ENCODE measurements at places on chromosomes 5 and 9.
A peak's percentile ranks its signal among the peaks of the same experiment; 100 is the strongest.

DNA sequence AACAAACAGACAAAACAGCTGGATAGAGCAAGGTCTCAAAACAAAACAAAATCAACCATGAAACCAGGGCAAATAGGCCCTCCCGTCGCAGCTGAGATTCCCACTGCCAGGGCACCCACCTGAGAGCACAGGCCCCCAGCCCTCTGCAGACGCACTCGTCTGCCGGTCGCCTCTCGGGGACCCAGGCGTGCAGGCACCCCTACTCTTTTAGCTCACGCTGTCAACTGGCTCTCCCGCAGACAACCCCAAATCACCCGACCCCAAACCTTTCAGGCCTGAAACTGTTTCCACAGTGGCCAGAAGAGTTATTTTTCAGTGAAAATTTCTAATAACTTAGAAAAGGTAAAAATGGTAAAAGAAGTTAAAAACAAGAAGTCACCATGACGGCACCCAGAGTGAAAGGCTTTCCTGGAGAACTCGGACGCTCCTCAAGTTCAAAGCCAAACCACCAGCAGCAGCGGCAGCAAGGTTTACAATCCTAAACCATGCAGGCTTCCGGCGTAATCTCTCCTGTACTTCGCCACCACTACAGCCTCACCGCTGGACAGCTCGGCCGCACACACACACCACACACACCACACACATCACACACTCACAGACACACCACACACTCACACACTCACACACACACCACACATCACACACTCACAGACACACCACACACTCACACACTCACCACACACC, 1.9 kb upstream of the UBE2QL1 start:
- DNase-seq: no peak

- no peak for DNase-seq
Measured at GRCh38 chr9:87873607-87874303, 8.9 kb upstream of the SPATA31E1 start.

GRCh38 chr5:131792896-131793295, 3.9 kb downstream of the FNIP1 start:
- no peak for DNase-seq

DNA sequence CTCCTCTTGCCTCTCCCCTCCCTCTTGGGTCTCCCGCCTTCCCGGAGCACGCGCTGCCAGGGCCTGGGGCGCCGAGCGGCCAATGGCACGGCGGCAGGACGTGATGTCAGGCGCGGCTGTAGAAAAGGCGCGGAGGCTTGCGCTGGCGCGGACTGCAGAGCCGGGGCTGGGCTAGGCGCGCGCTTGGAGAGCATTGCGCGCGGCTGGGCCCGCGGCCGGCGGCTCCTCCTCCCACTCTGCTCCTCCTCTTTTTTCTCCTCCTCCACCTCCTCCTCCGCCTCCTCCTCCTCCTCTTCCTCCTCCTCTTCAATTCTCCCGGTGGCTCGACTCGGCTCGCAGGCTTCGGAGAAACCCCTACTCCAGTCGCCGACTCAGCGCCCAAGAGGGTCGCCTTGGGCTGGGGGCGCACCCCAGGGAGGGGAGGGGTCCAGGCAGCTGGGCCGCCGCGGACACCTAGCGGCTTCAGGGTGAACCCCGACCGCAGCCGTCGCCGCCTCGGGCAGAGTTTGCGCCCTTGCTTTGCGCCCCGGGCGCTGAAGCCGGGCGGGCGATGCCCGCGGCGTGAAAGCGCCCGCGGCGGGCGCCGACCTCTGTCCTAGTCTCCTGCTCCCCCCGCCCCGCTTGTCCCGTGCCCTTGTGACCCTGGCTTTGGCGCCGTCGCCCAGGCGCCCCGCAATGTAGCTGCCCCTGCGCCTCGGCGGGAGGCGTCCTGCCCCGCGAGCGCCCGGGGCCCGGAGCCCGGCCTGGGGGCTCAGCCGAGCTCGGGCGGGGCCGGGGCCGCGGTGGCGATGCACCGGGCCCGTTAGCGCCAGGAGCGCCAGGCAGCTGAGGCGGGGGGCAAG, at the start of gene LHX2:
LHX2 (plus strand) TSS at position 309 of the 842 bp plus-strand sequence. CDS start 581 bp downstream, outside the sequence.
- peak; percentile 79 for DNase-seq

DNA sequence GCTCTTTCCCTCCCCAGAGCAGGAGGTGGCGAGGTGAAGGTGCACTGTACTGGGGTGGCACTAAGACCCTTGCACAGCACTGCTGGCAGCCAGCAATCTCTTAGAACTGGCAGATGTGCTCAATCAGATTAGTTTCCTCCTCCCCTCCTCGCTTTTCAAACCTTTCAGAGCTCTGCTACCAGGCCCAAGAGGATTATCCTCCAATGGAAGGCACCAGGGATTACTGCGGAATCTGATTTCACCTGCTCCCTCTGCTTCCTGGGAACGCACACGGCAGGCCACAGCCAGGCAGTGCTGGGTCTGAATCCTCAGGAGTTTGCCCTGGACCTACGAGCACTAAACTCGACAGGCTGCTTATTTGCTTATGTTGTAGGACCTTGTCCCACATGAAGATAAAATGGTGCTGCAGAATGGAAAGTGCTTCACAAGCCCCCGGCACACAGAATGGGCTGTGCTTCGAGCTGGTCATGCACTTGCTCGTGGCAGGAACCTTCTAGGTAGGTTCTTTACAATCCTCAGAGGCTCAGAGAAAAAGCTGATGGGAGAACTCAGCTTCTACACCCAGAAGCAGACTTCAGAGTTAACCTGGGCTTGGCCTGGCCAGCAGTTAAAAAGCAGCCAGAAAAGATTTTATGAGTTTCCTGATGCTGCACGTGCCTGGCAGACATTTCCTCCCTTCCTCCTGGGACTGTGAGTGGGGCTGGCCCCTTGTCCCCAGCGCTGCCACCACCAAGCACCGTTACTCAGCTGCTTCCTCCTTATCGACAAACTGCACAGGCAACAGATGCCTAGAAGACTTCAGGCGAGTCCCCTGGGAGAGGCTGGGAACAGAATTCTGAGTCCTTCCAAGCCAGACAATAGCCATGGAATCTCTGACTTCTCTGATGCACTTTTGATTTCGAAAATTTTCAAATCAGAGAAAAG, 33.1 kb downstream of the FABP6 start:
- peak; percentile 16 for DNase-seq

DNA sequence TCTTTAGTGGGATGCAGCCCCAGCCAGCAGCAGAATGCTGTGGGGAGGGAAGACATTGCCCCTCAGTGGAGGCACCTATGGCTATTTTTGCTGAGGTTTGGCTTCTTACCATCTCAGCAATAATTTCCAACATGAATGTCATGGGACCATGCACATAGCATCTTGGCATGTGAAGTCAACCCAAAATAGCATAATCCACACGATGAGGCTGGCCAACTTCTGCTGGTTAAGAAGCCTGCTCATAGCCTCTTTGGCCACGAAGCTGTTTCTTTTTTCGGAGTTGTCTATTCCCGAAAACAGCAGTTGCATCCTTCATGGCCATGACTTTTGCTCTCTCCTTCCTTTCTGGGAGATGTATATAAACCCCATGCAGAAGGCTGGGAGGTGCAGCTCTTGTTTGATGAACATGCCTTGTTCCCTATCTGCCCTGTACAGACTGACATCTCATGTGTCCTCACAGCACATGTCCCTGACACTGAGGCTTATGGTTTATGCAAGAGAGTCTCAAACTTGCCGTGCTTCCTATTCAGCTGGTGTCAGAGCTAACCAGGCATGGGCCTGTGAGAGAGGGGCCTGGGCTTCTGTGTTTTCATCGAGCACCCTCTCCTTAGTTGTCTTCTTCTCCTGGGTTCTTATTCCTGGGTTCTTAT, 45.3 kb downstream of the SYK start:
- no peak for DNase-seq

DNA sequence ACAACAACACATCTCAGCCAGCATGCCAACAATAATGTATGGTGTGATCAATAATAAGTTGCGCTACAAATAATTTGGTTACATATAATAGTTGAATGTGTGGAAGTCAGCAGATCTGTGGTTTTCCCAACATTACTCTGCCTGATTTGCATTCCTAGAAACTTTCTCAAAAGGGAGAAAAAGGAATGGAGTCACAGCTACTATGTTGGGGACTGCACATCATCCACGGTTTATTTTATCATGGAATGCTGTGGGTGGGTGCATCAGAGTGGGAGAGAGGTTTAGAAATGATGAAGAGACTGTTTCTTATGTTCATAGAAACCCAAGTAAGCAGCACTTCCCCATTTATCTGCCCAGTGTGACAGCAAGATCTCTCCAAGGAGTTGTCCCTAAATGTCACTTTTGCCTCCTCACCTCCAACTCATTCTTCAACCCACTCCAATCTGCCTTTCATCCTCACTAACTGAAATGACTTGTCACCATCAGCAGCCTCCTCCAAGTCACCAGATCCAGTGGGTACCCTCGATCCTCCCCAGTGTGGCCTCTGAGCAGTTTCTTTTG, 2.8 kb upstream of the SPOCK1 start:
- no peak for DNase-seq

- peak; percentile 56 for DNase-seq
Measured at GRCh38 chr5:157443041-157443549, 16.9 kb upstream of the NIPAL4 start.

DNA sequence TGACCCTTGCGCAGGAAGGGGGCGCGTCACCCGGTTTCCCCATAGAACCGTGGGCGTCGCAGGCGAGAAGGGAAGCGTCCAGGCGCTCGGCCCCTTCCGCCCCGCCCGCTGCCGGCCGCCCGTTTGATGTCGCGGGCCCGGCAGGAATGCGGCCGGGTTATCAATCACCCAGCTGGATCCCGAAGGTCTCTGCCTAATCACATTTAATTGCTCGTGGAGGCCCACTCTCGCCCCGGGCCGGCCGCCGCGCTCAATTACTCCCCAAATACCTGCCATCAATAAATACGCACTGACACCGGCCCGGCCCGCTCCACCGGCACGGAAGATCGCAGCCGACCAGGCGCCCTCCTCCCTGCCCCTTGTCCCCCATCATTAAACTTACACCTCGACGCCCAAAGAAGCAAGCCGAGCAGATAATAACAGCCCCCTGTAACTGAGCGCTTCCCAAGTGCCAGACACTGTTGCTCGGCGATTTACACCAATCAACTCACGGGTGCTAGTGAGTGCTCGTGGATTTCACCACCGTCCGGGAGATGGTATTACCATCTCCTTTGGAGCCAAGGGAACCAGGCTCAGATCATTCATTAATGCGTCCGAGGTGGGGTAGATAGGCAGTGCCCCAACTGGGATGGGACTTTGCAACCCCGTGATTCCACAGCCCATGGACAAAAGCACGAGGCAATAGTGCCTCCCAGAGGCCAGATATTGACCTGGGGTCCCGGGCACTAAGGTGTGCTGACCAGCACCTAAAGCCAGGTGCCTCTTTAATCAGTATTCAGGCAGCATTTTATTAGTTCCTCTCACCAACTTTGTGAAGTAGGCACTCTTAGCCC, 11.3 kb downstream of the MSX2 start:
- no peak for DNase-seq

- no peak for DNase-seq
Measured at GRCh38 chr9:101915482-101915881, 177.0 kb upstream of the GRIN3A start.

GRCh38 chr5:5986492-5987178, 391.7 kb downstream of the MED10 start:
- no peak for DNase-seq

DNA sequence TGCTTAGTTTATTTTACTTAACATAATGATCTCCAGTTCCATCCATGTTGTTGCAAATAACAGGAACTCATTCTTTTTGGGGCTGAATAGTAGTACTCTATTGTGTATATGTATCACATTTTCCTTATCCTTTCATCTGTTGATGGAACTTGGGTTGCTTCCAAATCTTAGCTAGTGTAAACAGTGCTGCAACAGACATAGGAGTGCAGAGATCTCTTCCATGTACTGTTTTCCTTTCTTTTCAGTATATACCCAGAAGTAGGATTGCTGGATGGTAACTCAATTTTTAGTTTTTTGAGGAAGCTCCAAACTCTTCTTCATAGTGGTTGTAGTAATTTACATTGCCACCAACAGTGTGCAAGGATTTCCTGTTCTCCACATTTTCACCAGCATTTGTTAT, 138.8 kb upstream of the POC5 start:
- DNase-seq: no peak

DNA sequence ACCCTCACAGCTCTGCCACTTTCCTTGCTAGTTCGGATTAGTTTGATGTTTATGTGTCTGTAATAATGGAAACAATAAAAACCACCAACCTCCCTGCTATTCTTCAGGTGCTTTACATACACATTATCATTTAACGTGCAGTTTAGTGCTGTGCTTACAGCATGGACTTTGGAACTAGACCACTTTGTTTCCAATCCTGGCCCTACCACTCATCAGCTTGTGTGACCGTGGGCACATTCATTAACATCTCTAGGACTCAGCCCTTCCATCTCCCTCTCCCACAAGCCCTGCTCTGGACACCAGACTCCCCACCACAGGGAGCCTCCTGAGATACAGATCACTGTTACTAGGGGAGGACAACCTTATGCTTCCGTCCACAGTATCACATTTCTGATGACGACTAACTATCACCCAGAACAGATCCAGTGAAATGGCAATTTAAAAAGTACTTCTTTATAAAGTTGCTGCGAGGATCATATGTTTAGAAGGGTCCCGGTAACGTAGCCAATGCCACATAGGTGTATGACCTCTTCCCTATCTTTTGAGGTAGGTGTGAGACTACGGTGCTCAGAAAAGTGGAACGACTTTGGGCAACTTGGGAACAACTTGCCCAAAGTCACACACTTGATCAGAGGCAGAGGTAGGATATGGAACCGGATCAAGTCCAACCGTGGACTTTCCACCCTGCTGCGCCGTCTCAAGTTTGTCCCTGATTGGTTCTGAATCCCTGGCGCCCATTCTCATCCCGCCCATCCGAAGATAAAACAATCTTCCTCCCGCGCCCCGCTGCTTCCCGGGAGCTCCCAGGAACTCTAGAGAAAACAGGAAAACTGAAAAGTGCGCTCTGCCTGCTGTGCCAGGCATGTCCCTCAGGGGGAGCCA, 132.4 kb upstream of the NIPBL start:
- DNase-seq: peak; percentile 22

DNA sequence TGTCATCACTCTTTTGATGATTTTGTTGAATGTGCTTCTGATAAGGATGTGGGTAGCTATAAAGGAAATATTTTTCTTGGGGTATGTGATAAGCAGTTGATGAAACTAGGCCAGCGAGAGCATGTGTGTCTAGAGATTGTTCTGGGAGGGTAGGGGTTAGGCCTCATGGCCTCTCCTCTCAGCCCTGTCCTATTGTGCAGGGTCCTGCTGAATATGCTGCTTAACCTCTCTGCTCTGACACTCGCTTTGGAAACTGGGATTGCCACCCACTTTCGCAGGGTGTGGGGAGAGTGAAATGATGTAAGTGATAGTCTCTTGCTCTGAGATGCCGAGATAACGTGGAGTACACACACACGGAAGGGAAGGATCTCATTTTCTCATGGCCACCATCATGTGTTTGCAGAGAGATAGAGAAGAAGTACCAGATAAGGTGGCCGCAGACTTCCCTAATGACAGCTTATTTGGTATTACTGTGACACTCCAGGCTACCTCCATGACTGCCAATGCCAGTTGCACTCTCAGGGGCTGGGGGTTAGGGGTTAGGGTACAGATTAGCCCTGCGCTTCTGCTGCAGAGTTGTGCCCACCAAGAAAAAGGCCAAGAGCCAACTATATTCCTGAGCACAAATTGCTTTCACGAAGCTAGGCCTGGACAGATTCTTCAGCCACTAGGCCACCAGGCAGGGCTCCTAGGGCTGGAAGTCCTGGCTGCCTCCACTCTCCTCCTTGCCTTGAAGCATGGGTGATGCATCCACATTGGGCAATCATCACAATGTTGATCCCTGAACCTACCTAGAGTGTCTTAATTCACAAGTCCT, 25.2 kb upstream of the TNFAIP8 start:
- DNase-seq: no peak
